ENCODE measurements at places on chromosomes 3 and 15.

DNA sequence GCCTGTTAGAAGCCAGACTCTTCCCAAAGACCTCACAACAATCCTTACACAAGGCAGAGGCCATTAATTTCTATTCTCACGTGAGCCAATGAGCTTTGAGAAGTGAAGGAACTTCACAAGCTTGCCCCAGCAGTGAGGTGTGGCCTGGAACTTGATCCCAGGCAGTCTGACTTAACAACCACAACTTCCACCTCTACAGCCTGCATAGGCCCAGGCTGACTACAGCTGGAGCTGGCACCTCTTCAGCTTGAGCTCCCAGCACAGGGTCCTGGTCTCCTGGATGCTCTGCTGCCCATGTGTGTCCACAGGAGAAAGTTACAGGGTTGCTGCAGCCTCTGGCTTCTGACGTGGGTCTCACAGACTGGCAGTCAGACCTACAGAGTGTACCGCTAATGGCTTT, 111.0 kb downstream of the ERC2 start:
- no peak for DNase-seq

DNA sequence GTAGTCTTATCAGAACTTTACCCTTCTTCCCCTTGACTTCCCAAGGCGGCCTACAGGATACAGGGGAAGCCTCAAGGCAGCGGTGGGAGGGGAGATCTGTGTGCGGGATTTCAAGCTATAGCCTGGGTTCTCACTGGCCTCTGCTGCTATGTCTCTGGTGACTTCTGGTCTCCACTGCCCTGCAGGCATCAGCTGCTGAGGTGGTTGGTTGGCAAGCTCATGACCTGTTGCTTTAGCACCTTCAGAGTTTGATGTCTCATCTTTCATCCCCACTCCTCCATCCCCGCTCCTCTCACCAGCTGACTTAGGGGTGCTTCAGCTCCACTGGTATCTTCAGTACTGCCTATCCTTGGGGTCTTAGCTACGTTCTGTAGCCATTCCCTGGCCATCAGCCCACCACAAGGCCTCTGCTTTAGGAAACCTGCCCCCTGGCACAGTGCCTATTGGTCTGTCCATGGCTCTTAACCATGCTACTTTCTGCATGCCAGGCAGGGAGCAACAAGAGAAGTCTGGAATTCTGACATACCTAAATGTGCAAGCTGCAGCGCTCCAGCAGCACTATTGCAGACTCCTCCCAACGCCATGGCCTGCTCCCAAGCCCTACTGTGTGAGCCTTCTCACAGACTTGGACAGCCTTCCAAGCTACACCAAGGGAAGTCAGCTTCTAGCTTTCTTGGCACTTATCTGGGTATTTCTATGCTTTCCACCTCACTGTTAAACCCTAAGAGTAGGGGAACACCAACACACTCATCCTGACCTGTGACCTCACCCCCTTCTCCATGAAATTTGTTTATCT, 1.8 kb upstream of the YEATS2 start:
- DNase-seq = no peak

DNA sequence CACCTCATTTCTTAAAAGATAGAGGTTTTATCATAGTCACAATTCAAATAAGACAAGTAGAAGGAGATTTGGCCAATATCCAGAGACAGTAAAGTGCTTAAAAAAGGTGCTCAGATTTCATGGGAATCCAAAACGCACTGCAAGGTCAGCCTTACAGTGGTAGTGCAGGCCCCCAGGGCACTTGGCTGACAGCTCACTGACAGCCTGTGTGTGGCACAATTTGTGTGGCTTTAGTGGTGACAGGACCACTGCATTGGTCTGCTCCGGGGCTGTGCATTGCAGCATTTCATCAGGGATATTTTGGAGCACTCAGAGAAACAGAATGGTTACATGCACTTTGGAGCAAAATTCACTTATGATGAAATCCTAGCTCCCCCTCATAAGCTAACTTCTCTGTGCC, 544.3 kb downstream of the NTRK3 start:
- no peak for DNase-seq

GRCh38 chr3:100169201-100169920, 55.1 kb upstream of the FILIP1L start:
- DNase-seq = no peak

DNA sequence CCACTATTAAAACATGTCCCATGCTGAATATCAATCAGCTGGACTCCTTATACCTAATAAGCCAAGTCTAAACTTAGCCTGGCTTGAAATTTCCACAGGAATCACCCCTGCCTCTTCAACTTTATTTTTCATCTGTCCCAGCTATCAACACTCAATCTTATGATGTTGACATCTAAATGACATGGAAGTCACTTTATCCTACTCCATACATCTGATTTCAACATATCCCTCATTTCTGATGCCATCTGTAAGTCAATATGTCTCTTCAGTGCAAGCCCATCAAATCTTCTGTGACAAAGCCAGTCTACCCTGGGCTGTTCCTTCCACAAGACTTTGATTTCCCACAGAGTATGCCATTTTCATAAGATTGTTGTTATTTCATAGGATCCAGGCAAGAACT, 143.6 kb upstream of the SEMA6D start:
- DNase-seq = no peak

DNA sequence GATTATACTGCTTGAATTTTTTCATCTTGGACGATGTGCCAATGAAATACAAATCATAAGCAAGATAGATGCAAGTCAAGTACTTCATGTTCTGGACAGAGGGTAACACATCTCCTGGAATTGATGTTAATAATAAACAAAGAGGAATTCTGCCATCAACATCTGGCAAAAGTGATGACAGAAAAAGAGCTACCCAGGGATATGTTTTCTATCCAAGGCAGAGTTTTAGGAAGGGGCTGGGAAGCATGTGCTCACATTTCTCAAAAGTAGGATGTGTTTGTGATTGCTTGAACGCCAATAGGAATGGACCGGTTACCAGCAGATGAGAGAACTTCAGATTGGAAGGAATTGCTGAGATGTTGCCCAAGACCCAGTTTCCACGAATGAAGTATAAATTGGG, 242.6 kb upstream of the AGTR1 start:
- DNase-seq = no peak

GRCh38 chr3:143208976-143209714, 89.6 kb downstream of the CHST2 start:
- DNase-seq = no peak

DNA sequence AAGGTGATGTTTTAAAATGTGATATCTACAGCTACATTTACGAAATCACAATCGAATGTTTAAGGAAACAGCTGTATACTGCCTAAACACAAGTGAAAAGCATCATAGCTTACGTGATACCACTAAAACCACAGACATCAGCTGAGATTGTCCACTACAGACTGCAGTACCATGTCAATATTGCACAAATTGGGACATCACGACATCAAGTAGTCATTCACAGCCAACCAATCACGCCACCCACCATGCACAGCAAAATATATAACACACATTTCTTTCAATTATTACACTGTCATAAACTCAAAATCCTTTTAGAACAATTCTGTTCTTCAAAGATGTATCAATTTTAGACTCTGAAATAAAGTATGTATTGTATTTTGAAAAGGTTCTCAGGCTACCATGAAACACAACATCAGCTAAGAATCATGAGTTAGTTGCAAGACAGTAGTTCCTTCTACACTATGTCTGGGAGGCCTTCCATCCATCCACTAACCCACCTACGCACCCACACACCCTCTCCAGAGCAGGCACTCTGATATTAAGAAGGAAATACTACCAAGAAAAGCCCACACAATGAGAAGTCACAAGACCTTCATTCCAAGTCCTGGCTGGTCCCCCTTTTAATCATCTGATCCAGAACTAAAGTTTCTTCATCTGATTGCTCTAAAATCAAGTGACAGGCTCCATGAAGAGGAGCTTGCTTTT, 3.1 kb downstream of the DMXL2 start:
- no peak for DNase-seq

DNA sequence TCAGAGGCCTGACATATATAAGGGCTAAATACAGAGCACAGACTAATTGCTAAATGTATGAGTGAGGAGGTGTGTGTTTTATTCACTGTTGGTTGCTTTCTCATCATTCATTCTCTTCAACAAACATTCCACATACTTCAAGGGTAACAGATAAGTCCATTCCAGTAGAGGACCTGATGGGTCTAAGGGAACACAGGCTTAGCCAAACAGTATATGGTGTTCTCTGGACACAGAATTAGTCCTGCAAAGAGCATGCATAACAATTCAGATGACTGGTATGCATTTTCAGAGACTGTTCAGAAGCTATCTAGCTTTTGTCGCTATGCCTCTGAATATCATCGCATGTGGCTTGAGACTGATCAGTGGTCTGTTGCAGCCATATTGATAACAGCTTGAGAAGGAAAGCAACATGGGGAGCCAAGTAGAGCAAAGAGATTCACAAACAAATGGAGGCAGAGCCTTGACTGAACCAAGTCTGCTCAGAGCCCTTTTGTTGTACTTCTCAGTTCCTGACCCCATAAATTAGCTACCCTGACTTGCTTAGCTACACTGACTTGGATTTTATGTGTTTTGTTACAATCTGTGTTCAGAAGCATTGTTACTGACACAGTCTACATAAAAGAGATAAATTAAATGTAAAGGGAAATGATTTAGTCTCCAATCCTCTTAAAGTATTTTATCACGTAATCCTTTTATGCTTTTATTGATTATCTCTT, 1178.7 kb downstream of the ROBO1 start:
- DNase-seq = no peak

GRCh38 chr3:14701676-14702075, 26.7 kb downstream of the C3orf20 start:
- DNase-seq = no peak

- DNase-seq = no peak
Measured at GRCh38 chr3:178127221-178127620, 409.0 kb upstream of the KCNMB2 start.

- no peak for DNase-seq
Measured at GRCh38 chr3:116553355-116553754, 108.1 kb upstream of the LSAMP start.

- peak; percentile 51 for DNase-seq
Measured at GRCh38 chr3:52429031-52429430, 15.9 kb downstream of the SEMA3G start.

DNA sequence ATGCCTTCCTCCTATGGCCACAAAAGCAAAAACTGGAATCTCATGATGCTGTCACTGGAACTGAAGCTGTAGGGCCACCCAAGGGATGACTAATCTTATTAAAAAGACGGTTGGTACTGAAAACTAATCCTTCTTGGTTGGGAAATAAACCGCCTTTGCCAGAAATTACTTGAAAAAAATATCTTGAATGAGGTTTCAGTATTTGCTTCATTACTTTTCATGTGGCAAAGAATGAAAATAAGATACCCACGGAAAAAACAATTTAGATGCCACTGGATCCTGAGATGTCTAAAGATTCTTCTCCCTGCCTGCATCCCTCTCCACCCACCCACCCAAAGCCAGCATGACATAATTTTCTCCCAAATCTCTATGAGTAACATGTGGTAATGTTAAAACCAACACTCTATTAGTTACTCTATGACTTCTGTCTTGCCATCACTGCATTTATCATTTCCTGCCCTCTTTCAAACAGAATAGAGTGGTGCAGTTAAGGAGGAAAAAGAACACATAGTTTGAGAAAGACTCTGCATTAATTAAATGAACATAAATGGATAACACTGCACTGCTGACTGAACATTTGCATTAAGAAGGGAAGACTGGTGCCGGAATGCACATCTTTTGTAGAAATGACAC, 111.8 kb upstream of the DPH6 start:
- DNase-seq = no peak

GRCh38 chr15:86603466-86603865, 523.8 kb downstream of the AGBL1 start:
- no peak for DNase-seq

- DNase-seq = no peak
Measured at GRCh38 chr15:34349769-34350168, 6.7 kb downstream of the NUTM1 start.

DNA sequence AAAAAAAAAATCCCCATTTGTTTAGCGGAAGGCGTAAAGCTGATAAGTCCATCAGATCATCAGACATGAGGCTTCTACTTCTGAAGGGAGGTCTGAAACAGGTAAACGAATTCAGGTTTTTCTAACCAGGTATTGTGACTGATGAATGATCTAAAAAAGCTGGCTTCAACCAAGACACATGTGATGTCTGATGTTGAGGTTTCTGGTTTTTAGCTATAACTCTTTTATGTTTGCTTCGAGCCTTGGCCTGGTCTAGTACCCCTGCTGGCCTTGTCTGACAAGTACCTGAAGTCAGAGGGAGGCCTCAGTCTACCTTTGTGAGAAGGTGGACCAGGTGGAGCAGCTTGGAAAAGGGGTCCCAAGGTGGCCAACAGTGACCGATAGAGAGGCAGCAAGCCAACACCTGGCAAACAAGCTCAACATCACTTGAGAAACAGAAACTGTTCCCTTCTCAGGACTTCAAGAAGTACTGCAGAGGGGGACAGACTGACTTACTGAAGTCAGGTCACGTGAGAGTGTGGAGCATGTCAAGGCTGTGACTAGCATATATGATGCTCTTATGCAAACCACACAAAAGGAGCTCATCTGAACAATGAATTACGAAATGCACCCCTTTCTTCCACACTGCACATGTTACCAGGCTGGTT, 33.0 kb upstream of the CA12 start:
- no peak for DNase-seq

DNA sequence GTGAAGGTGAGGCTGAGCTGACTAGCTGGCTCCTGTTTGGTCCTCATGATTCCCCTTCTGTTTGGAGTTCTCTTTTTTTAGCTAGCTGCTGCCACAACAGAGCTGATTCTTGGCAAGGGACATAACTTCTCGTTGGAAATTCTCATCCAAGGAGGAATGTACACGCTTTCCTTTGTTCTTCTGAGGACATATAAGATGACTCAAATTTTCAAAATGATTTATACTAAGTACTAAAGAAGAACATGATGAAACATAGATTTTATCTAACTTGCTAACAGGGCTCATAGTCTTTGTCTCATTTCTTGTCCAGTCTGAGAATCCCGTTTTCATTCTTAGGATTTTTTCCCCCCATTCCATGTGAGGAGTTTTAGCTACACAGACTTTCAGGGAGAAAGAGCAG, 2.9 kb upstream of the TFG start:
- no peak for DNase-seq

- DNase-seq = no peak
Measured at GRCh38 chr3:61964566-61964965, 403.2 kb downstream of the PTPRG start.

GRCh38 chr15:91660174-91660649, 193.3 kb upstream of the SLCO3A1 start:
- DNase-seq = no peak

DNA sequence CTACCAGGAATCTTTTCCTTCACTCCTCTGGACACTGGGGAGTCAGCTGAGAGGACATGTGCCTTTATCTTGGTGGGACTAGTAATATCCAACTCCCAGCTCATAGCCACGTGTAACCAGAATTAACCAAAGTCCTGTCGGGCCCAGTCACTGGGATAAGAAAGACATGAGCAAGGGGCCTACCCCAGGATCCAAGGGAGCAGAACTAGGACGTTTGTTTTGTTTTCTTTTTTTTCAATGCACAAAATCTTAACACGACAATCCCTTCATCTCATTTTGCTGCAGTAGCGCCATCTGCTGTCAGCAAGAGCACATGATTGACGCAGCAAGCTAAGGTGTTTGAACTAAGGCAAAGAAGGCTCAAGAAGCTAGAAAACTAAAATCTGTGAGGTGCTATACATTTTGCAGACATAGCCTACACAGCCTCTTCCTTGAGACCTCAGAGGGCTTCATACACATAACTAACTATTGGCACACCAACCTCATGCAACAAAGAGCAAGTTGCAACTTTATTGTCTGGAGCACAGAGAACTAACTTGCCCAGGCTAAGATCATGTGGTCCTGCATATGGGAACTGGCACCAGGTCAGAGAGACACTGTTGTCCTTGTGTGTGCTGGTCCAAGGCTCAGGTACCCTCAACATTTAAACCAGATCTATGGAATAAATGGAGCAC, 43.6 kb downstream of the RLBP1 start:
- DNase-seq = peak; percentile 79
